ENCODE measurements at places on chromosomes 2 and 18.

DNA sequence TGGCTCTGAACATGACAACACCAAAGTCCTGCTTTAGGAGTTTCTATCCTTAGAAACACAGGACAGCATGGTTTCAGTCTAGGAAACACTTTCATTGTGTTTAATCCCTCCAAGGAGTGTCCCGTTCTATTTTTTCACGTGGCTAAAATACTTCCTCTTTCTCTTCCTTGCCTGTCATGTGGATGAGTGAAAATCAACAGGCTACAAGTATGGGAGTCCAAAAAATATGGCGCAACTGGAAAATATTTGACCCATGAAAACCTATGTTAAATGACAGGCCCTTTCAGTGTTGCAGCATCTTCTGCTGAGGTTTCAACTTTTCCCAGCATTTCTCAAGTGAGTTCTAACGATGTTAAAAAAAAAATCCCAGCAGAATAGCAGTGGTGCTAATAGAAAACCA is 146.3 kb downstream of the LAMA3 start:
- DNase-seq = peak; percentile 91

DNA sequence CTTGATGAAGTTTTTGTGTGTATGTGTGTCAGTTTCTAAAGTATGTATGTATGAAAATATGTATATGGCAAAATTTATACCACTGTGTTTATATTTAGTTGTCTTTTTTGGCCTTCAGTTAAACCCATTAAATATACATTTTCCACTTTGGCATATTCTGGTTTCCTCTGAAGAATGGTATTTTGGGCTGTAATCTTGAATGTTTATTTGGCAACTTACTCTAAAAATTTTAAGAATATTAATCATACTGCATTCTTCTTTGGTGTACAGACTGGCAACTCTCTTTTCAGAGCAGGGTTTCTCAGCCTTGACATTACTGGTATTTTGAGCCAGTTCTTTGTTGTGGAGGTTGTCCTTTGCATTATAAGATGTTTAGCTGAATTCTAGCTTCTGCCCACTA is 27.9 kb upstream of the CCBE1 start:
- peak; percentile 49 for DNase-seq

GRCh38 chr2:223735659-223736244 is 101.6 kb downstream of the AP1S3 start:
- peak; percentile 100 for DNase-seq

GRCh38 chr2:45505138-45505537 is 105.9 kb downstream of the SRBD1 start:
- no peak for DNase-seq

- DNase-seq = no peak
Observed at GRCh38 chr18:75958683-75959082, 531.2 kb upstream of the SMIM21 start.

DNA sequence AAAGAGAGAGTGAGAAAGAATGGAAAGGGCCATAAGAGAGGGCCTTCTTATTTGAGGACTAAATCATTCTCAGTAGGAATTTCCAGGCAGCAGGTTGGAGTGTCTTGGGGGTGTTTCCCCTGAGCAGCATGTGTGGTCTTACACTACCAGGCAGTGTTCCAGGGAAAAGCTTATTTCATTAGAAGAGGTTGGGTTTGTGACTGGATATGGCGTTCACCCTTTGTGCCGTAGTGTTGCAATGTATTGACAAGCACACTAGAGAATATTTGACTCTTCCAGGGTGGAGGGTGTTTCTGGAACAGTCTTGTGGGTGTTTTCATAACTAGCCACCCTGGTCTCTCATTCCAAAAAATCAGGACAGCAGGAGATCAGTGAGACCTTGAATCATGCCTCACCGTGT is 105.5 kb downstream of the NRP2 start:
- DNase-seq = no peak

DNA sequence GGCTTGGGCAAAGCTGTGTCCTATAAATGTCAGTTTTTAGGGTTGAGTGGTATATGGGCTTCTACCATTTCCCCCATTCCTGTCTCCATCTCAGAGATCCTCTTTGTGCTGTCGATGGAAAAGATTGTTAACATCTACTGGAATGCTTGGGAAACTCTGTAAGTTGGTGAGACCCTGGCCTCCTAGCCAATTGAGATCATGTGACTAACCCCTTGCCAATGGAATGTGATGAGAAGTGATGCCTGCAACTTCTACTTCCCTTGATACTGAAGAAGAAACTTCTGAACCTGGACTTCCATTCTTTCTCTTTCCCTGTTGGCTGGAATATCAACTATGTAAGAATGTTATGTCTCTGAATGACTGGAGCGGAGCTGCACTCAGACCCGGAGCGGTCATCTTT is 14.5 kb downstream of the SLC39A10 start:
- no peak for DNase-seq

GRCh38 chr2:65630643-65631042 is 198.2 kb upstream of the SPRED2 start:
- peak; percentile 99 for DNase-seq

DNA sequence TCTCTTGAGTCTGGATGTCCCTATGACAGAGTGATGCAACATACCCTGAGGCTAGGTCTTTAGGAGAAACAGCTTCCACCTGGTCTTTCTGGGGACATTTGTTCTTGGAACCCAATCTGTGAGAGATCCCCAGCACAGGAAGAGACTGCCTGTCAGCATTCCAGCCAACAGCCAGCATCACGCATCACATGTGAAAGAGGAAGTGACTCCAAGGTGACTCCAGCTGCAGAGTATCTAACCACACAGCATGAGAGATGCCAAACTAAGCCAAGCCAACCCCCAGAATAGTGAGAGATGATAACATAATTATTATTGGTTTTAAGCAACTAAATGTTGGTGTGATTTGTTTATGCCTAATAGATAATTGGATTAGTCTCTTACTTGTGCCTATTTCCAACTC is 35.7 kb downstream of the C18orf63 start:
- DNase-seq = no peak

All from amniotic epithelial cell (primary cell).